ENCODE measurements at places on chromosomes 16 and 17.

DNA sequence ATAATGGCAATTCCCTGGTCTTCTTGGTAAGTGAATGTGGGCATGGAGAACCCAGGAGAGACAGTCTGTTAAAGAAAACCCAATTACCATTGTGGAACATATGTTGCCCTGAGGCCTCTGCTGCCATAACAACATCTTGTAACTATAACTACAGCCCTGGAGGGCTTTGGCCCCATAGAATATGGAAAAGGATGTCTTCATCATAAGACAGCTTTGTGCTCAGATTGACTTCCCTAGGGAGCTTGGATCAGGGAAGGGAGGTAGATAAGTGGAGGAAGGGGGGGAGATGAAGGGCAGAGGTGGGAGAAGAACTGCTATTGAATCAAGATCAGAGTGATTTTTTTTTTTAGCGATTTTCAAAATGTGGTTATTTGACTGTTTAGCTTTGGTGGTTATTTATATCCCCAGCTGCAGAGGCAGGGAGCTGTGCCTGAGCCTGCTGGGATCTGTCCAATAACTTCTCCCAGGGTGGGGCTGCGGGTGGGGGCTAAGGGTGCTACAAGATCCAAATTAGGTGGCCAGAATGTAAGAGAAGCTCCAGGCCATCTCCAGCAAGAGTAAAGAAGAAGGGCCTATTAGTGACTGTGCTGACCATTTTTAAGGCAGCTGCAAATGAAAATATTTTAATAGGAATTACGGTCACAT lies 5.3 kb upstream of the KAT7 start:
- no peak for DNase-seq

GRCh38 chr16:55349867-55350266 lies 25.9 kb downstream of the IRX6 start:
- no peak for DNase-seq

DNA sequence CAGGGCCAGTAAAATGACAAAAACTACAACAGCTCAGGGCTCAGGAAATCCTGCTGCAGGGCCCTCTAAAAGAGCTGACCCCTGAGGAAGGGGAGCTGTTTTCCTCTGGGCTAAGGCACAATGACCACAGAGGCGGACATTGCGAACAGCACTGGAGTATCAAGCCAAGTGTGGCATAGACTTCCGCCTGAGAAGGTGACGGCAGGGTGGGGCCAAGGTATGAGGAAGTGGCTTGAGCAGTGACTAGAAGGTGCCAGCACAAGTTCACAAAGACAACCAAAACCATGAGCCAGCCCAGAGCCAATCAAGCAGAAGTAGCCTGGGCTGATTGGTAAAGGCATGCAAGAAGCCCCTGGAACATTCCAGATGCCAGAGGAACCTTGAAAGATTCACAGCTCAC lies 13.9 kb downstream of the ERN2 start:
- DNase-seq = no peak

GRCh38 chr17:2957631-2958286 lies 105.6 kb downstream of the OR1D5 start:
- DNase-seq = no peak

DNA sequence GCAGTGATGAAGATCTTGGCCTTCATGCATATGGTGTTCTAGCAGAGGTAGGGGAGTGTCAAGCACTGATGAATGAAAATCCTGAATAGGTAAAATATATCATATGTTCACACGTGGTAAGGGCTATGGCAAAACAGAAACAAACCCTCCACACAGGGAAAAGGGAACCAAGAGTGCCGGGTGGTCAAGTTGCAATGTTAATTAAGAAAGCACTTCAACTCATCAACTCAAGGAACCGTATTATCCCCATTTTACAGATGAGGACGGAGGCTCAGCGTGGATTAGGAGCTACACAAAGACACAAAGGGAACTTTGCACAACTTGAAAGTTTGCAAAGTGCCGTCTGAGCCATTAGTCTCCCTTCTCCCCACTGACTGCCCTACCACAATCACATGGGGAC lies 28.1 kb upstream of the MEOX1 start:
- no peak for DNase-seq

- DNase-seq = no peak
Observed at GRCh38 chr16:87443016-87443415, 49.8 kb downstream of the ZCCHC14 start.

GRCh38 chr16:51326131-51326856 lies 175.2 kb upstream of the SALL1 start:
- no peak for DNase-seq

GRCh38 chr16:81040842-81041241 lies 5.2 kb downstream of the ATMIN start:
- DNase-seq = no peak

DNA sequence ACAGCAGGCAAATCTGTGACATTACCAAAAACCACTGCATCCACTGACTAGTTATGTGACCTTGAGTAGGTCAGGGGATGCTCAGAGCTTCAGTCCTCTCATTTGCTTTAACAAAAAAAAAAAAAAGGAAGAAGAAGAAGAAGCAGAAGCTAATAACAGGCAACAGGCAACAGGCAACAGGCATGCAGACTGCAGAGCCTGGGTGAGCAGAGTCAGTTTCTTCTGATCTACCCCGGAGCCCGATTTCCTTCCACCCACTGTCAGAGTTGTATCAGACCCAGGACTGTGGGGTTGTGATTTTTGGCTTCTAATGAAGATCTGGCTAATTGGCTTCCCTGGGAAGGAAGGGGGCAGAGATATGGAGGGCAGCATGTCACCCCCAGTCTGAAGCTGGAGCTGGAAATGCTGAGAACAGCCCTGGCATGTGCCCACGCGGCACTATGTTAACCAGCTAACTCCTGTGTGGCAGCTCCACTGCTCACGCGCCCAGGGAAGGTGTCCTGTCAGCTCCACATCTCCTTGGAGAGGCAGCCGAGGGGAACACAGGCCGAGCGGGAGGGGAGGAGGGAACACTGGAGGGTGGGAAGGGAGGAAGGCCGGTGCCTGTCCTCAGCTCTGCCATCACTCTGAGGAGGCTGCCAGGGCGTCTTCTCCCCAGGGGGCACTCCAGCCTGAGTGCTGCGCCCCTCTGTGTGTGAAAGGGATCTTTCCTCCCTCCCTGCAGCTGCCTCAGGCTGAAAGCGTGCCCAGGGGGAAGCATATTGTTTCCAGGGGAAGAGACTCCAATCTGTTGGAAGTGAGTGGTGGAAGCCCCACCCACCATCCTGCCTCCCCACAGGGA lies 17.6 kb downstream of the SRCIN1 start:
- no peak for DNase-seq

DNA sequence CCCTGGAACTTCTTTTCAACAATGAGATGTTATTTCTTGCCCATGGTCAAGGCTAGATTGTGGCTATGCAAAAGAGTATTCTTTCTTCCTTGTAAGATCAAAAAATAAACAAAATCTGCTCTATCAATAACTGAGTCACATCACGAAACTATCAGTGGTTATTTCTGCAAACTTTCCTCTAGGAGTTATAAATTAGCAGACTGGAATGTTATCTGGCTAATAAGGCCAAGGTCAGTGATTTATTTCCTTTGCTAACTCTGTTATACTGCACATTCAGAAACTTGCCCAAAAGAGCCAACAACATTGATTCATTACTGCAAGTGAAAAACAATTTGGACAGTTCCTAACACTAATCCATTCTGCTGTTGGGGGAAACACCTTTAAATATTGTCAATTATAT lies 5.0 kb downstream of the ARL6IP1 start:
- DNase-seq = no peak

GRCh38 chr17:77460514-77461046 lies 319.8 kb downstream of the SEC14L1 start:
- DNase-seq = no peak

DNA sequence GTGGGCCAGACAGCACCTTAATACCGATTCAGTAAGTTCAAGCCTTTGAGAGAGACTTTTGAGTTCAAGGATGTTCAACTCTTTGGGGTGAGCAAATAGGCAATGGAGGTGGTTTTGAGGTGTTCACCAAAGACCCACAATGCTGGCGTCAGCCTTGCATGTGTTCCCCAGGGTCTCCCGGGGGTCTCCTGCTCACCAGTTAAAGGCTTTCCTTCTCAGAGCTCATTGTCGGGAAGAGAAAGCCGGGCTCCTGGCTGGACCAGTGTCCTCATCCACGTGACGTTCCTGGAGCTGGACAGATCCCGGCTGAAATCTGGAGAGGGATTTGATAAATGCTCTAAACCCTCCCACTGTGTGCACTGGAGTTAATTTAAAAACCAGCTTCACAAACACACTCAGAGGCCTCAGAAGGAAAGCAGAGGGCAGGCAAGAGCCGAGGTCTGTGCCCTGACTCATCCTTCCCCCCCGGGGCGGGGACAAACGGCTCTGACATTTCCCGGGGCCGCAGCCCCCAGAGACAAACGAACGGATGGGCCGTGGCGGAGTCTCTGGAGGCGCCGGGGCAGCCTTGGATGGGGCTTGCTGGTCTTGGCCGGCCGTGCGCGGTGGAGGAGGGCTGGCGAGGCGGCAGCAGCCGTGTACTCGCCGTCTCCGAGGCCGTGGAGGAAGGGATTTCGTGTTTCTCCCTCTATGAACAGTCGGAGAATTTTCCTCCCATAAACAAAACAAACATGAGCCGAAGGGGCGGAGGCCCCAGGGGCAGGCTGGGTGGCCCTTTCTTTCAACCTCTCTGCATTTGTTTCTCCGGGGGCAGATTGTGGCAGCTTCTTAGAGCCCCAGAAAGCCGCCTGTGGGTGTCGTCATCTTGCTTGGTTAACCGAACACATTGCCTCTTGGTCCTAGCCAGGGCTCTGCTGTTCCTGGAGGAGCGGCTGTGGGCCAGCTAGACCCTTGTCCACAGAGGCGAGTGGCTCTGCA lies 94.2 kb downstream of the NTN1 start:
- no peak for DNase-seq

DNA sequence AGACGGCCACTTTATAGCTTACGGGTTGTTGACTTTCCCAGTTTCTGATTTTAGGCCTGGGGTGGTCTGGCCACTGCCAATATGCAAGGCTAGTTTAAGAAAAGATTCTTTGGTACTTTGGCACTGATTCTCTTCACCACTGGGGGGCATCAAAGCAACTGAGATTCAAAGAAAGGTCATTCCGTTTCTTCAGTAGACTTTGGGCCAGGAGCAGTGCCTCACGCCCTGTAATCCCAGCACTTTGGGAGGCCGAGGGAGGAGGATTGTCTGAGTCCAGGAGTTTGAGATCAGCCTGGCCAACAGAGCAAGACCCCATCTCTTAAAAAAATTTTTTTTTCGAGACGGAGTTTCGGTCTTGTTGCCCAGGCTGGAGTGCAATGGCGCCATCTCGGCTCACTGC lies 53.0 kb downstream of the RPA1 start:
- DNase-seq = no peak

GRCh38 chr16:66698046-66698445 lies 1.5 kb upstream of the CMTM4 start:
- no peak for DNase-seq

DNA sequence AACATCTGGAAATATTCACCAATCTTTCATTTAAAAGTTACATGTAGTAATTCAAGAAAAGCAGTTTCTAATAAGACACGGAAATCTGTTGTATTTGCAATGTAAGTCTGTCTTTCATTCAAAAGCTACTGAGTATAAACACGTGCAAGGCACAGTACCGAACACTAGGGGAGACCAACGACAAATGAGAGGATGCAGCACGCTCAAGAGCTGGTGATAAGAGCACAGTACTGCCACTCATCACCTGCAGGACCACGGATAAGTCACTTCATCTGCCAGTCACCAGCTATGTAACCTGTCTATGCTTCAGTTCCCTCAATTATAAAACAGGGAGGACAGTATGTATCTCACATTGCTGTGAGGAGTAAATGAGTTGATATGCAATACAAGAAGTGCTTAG lies 67.1 kb downstream of the CLEC18A start:
- DNase-seq = no peak

- DNase-seq = no peak
Observed at GRCh38 chr17:29063992-29064391, 21.1 kb downstream of the PIPOX start.

- DNase-seq = no peak
Observed at GRCh38 chr16:15803618-15804017, 53.2 kb downstream of the MYH11 start.

GRCh38 chr16:19884611-19885450 lies at the start of gene GPRC5B:
Gene GPRC5B, minus strand, starts transcription at chr16:19884848. Its CDS starts 12,003 bp downstream, at chr16:19872845.
- peak; percentile 35 for DNase-seq

- DNase-seq = peak; percentile 48
Observed at GRCh38 chr17:57577751-57578607, 167.1 kb downstream of the CCDC182 start.

DNA sequence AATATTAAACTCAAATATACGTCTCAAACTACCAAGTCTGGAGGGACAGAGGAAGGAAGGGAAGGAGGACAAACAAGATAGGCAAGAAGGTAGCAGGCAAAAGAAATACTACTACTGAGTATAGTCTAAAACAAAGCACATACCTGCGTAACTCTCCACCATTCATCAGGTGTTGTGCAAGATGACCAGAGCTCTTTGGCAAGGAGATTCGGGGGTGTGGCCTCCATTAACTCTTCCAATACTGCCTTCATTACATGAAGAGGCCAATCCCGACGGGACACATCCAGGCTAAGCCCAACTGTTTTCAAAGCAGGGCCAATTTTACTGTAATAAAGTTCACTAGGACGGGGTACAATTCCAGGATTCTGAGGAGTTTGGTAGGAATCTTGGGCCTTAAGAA lies 38.2 kb upstream of the ARL6IP1 start:
- DNase-seq = no peak

DNA sequence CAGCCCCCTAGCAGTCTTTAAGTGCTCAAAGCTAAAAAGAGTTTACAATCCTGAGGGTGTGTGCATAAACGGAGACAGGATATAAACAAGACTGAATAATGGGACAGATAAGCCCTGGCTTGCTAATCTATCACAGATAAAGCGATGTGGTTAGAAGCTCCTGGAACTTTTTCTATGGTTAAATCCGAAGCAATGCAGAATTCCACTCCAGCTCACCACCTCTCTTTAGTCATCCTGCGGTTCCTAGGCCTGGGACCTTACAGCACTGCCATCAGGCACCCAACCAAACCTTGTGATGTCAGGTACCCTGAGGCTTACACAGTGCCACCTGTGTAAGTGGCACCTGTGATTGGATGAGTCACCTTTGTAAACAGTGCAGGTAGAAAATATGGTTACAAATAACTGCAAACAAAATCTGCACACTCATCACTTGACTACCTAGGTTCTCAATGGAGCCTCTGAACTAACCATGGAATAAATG lies 31.5 kb upstream of the B4GALNT2 start:
- DNase-seq = no peak

- no peak for DNase-seq
Observed at GRCh38 chr16:84593825-84594724, 23.8 kb downstream of the COTL1 start.

DNA sequence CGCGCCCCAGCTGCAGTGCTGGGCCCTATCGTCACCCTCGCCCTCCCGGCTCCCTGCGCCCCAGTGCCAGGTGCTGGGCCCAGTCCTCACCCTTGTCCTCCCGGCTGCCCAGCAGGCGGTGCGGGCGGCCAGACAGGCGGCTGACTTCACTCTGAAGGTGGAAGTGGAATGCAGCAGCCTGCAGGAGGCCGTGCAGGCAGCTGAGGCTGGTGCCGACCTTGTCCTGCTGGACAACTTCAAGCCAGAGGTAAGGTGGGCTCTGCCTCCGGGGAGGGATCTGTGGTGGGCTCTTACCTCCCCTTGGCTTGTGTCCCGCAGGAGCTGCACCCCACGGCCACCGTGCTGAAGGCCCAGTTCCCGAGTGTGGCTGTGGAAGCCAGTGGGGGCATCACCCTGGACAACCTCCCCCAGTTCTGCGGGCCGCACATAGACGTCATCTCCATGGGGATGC lies 17.9 kb downstream of the QPRT start:
- no peak for DNase-seq
